Stimulated activated CD8-positive, alpha-beta memory T cell treated with anti-CD3 and anti-CD28 coated beads, Interleukin-15, amount 100 ng/mL, for 4 hours (primary cell): ENCODE measurements at places on chromosomes 7 and 10.

- no peak for DNase-seq
Observed at GRCh38 chr7:135169964-135170273, 588 bp downstream of the CYREN start.

DNA sequence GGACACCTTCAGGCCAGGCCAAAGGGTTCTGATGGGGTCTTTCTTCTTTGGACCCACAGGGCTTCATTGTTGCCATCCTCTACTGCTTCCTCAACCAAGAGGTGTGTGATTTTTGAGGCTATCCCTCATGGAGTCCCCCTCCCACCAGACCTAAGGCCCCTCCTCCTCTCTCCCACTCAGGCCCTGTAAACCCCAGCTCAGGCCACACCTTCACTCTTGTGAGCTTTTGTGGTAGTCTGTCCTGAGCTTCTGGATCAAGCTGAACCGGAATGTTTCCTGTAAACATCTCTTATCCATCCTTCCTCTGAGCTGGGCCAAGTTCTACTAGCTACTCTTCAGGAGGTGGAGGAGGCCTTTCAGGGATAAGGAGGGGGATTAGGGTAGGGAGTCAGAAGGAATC is 13.5 kb downstream of the GHRHR start:
- no peak for DNase-seq

DNA sequence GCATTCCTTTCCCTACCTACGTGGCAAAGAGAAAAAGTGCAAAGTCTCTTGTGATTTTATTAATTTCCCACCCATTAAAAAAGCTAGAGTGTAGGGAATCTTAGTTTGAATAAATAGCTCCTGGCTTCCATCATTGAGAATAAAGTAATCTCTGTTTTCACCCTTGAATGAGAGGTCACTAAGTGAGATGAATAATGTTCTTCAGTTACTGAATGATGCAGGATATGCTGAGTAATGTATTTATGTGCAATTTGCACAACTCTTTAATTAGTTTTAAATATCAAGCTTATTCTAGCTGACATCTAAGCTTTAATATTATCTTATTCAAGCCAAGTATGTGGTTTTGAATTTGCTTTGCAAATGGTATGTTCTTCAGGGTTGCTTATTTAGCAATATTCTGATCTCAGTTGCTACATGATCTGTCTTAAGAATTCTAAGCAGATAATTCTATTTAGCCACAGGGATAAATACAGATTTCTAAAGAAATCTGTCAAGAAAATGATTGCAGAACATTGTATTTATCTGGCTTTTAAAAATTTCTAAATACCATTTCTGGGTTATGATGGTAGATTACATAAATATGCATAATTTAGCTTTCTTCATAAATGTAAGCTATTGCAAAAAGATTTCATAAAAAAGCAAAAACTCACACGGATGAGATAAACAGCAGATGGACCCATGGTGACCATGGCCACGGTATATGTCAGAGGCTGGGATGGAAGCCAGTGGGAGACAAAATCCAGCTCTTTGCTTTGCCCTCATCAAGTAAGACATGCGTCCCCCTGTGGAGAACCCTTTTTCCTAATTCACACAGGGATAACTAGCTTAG is 141.0 kb downstream of the MACC1 start:
- no peak for DNase-seq

- DNase-seq = no peak
Observed at GRCh38 chr10:48454302-48455054, 148.0 kb downstream of the MAPK8 start.

- DNase-seq = no peak
Observed at GRCh38 chr10:111392910-111393309, 316.1 kb downstream of the ADRA2A start.

DNA sequence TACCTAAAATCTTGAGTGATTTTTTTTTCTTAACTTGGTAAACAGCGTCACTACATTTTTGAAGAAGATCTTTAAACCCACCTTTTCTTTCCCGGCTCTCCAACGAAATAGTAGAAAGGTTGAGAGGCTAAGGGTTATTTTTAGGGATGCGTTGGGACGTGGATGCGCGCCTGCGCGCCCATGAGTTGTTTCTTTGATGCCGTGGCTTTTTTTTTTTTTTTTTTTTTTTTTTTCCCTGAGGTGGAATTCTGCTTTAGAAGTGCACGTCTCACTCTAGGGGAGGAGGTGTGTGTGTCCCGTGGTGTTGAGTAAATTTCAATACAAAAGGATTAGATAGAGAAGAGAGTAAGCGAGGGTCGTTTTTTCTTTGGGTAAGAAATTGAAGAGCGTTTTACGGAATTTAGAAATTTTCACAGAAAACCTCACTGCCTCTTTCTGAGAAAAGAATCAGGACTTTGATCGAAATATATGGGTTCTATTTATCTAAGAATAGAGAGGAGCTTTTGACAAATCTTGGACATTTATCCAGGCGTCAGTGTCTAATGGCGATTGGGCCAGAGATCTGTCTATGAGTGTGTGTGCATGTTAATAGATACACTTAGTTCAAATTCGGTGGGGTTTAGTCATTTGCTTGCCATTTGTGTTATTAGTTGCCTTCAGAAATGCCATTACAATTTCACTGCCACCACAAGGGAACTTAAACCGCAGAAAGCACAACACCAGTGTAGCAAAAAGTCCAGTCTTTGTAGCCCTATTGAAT is 1.2 kb upstream of the SP8 start:
- DNase-seq = no peak

- DNase-seq = no peak
Observed at GRCh38 chr7:22765609-22766008, 38.6 kb downstream of the IL6 start.

- no peak for DNase-seq
Observed at GRCh38 chr7:74657692-74658177, at the start of gene GTF2I. GTF2I (plus strand) TSS chr7:74657718; CDS start chr7:74689129, 31,411 bp downstream.

- DNase-seq = no peak
Observed at GRCh38 chr7:68697796-68698280, 900.4 kb upstream of the AUTS2 start.

DNA sequence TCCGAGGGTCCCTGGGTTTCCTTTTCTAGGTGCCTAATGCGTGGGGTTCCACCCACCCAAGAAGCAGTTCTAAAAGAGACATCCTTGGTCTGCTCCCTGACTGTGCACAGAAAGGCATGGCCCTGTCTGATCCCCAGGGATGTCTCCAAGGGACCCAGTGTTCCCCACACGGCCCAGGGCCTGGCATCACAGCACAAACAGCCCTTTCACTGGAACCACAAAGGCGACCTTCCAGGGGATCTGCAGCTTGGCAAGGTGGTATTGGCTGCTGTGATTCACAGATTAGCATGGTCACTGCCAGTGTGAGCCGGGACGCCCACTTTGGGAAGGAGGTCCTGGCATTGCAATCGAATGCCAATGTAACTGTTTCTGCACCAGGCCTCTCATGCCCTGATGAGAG is 6.4 kb downstream of the KCNMA1 start:
- no peak for DNase-seq

- DNase-seq = no peak
Observed at GRCh38 chr7:73442903-73443500, 9.4 kb downstream of the FZD9 start.

DNA sequence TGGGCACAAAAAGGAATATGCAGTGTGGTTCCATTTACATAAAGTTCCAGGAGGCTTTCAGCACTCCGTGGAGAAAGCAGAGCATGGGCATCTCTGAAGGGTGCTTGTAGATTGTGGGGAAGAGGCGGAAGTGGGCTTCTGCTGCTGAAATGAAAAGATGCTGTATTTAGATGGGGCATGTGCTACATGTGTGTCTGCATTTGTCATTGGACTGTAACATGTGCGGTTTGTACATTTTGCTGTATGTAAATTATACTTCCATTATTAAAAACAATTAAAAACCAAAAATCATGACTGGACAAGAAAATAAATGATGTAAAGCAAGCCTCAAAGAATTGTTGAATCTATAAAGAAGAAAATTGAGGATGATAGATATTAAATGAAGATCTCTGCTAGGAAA is 334.0 kb downstream of the WDR37 start:
- DNase-seq = no peak

GRCh38 chr10:99344715-99345114 is 15.6 kb downstream of the CNNM1 start:
- no peak for DNase-seq

GRCh38 chr7:107394831-107395230 is 75.0 kb upstream of the GPR22 start:
- DNase-seq = no peak

DNA sequence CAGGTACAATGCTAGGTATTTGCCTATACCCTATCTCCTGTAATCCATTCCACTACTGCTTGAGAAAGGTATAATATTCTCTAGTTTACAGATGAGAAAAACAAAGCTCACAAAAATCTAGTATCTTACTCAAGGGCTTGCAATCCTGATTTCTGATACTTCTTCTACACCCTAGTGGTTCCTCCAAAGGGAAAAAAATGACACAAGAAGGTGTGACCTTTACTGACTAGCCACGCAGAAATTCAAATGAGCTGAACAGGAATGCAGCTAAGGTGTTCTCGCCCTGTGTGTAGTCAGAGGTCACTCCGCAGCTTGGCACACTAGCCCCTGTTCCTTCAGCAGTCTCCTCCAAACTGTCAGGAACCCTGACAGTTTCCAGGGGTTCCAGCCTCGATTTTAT is 59.5 kb upstream of the TM9SF3 start:
- no peak for DNase-seq

DNA sequence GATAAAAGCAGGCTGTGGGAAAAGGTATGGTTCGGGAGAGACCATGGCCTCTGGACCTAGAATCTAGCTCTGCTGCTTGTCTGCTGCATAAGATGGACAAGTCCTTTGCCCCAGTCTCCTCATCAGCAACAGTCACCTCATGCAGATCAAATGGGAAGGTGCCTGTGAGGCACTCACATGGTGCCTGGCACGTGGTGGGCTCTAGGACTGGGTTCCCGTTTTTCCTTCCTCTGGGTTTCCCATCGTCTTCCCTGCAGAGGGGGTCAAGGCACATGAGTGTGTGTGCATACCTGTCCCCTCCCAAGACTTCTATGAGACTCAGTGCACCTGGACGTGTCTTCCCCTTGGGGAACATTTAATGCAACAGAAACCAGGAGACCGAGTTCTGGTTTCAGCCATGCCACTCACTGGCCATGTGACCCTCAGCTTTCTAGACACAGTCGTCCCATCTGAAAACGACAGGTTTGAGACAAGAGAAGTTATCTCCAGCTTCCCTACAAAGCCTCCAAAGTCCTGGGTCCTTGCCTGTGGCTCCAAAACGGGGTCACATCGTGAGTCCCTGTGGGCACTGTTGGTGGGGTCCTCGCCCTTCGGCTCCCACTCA is 95.9 kb upstream of the NPTX2 start:
- DNase-seq = no peak

GRCh38 chr7:22476824-22477223 is 23.2 kb downstream of the STEAP1B start:
- DNase-seq = no peak

GRCh38 chr7:12423355-12423996 is 19.8 kb upstream of the VWDE start:
- no peak for DNase-seq
